Stimulated activated CD8-positive, alpha-beta memory T cell treated with anti-CD3 and anti-CD28 coated beads, Interleukin-15, amount 100 ng/mL, for 48 hours (primary cell): ENCODE measurements at places on chromosomes 4 and X.

DNA sequence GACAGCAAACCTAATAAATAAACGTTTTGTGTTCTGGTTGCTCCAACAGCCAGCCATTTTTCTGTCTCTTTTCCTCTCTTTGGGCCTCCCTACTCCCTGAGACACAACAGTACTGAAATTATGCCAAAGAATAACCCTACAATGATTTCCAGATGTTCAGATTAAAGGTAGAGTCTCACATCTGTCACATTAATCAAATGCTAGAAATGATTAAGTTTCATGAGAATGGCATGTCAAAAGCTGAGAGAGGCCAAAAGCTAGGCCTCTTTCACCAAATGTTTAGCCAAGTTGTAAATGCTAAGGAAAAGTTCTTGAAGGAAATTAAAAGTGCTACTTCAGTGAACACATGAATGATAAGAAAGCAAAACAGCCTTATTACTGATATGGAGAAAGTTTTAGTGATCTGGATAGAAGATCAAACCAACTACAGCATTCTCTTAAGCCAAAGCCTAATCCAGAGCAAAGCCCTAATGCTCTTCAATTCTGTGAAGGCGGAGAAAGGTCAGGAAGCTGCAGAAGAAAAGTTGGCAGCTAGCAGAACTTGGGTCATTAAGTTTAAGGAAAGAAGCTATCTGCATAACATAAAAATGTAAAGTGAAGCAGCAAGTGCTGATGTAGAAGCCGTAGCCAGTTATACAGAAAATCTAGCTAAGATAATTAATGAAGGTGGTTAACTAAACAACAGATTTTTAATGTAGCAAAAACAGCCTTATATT is 182.1 kb upstream of the NUDT6 start:
- no peak for DNase-seq

- DNase-seq = no peak
These were observed 175.5 kb upstream of the CASK start for GRCh38 chrX:42098900-42099299.

- DNase-seq = no peak
These were observed 15.5 kb downstream of the CCNQ start for GRCh38 chrX:153583433-153583832.

GRCh38 chr4:186810613-186811150 is 87.0 kb upstream of the FAT1 start:
- no peak for DNase-seq

DNA sequence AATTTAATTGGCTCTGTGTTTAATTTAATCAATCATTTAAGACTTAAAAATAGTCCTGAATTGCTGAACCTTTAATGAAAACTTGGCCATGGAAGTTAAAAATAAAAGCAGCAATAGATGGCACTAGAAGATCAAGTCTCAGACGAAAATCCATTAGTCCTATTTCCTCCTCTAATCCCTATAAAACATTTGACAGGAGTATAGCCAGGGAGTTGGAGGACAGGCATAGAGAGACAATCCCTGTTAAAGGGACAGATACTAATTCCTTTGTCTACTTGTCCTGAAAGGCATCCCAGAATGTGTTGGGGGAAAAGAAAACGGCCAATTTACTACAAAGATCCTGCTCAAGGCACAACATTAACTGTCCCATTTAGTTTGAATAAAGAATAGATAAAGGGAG is 276.3 kb upstream of the TACR3 start:
- no peak for DNase-seq

GRCh38 chrX:65241059-65241721 is 264.9 kb upstream of the ZC4H2 start:
- DNase-seq = no peak

- DNase-seq = no peak
These were observed 132.7 kb downstream of the PALLD start for GRCh38 chr4:168629566-168629965.

GRCh38 chrX:17412692-17413091 is 37.7 kb downstream of the NHS start:
- no peak for DNase-seq

DNA sequence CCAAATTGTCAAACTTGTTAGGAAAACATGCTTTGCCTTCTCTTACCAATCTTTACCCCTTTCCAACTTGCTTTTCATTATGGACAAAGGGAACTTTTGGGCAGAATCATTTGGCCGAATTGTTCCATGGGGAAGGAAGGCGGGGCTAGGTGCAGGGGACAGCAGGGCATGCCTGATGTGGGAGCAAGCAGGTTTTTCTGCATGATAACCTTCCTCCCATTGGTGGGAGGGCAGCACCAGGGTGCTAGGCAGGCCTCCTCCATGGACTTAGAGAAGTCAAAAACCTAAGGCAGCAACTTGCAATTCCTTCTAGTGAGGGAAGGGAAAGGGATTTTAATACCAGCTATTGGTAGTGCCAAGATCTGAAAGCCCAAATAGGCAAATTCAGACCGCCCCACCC is 260.5 kb downstream of the MAPK10 start:
- no peak for DNase-seq

GRCh38 chr4:10460313-10461047 is 3.3 kb upstream of the ZNF518B start:
- DNase-seq = peak; percentile 58

DNA sequence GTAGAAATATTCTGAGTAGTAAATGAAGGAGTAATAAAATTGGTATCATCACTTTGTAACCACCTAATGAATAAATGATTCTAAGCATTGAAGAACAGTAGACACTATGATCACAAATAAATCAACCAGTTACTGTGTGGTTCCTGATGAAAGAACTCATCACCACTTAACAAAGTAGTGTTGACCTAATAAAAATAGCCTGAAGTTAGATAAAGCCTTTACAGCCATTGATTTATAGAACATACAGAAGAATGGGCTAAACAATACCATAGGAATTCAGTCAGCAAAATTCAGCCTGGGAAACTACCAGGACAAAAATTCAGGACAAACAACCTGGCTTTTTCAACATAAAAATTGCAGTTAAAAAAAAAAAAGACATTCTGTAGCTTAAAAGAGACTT is 9.0 kb downstream of the SLC30A9 start:
- DNase-seq = no peak

- no peak for DNase-seq
These were observed 82.2 kb upstream of the VEGFC start for GRCh38 chr4:176874721-176875445.

- no peak for DNase-seq
These were observed 127.8 kb upstream of the FAT1 start for GRCh38 chr4:186851291-186852072.
